Activated naive CD4-positive, alpha-beta T cell treated with anti-CD3 and anti-CD28 coated beads for 36 hours (primary cell): ENCODE measurements at places on chromosomes 7 and 10.

GRCh38 chr10:3869036-3869435, 84.0 kb upstream of the KLF6 start:
- no peak for DNase-seq

- no peak for DNase-seq
These were observed 84.8 kb downstream of the FOXL3 start for GRCh38 chr7:374706-375311.

- DNase-seq = peak; percentile 78
These were observed 104.0 kb downstream of the SLIT1 start for GRCh38 chr10:97081621-97082235.

DNA sequence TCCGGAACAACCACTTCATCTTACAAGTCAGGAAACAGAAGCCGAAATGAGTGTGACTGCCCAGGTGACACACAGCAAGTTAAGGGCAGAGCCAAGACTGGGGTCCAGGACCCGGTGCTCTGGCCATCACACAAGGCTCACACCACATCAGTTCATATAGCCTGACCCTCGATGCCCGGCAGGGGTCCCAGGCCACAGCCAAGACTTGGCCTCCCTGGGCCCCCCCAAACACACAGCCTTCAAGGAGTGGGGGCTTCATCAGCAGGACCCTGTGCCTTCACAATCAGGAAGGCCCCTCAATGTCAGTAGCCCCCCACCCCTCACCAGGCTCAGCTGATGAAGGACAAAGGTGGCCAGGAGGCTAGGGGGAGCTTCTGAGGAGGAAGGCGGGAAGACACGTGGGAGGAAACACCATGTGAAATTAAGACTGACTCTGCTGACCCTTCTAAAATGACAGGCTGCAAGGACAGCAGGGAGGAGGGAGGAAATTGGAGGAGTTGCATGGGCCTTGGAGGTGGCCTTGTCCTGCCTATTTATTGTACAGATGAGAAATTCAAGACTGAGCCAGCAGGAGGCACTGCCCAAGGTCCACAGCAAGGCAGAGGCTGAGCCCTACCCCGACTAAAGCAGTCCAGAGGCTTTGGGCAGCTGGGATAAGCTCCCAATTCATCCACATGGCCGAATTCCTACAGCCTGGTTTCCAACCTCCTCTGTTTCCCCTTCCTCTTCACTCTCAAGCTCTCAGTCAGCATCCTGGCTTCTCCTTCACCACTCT, 216.1 kb upstream of the ZMIZ1 start:
- peak; percentile 31 for DNase-seq

DNA sequence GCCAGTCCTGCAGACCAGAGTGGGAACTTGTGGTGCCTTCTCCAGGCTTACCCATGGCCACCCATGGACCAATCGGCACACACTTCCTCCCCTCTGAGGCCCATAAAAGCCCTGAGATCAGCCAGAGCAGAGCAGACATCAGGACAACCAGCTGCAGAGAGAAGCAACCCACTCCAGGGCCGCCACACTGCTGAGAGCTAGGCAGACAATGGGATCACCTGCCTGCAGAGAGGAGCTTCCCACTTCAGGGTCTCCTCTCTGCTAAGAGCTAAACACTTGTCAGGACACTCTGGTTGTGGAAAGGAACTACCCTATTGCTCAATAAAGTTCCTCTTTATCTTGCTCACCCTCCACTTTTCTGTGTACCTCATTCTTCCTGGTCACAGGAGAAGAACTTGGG, 34.0 kb downstream of the C7orf25 start:
- DNase-seq = no peak

GRCh38 chr7:133478591-133479135, 225.8 kb downstream of the EXOC4 start:
- DNase-seq = no peak

- no peak for DNase-seq
These were observed 460.1 kb downstream of the PLXDC2 start for GRCh38 chr10:20276127-20276979.

GRCh38 chr10:93495654-93496321, 624 bp upstream of the CEP55 start:
- peak; percentile 42 for DNase-seq

- no peak for DNase-seq
These were observed 3.2 kb downstream of the KNDC1 start for GRCh38 chr10:133162910-133163856.

DNA sequence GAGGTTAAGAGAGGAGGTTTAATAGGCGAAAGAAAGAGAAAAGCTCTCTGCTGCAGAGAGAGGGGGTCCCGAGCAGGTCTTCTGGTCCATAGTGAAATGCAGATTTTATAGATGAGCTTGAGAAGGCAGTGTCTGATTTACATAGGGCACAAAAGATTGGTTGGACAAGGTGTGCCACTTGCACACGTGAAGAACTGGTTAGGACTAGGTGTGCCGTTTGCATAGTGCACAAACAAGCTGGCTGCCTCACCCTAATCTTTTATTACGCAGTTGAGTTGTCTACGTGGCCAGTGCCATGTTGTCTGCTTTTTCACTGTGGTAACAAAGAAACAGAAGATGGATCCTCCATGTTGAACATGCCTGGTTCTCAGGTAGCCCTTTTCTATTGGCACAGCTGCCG, 82.6 kb downstream of the AMPH start:
- DNase-seq = no peak

DNA sequence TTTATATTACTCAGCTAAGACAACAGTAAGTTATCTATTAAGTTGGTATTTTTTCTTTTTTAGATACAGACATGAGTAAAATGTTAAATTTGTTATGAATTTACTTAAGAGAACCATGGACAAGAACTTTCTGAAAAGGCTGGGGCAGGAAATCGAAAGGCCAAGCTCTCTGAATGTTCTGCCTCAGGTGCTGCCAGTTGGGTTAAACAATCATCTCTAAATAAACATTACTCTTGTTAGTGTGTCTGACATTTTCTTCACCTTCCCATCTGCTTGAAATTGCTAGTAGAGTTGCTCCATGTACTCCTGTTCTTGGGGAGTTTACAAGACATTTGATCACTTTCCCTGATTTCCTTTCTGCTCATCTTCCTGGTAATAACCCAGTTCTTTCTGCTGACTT, 87.5 kb downstream of the ANKRD7 start:
- DNase-seq = no peak

DNA sequence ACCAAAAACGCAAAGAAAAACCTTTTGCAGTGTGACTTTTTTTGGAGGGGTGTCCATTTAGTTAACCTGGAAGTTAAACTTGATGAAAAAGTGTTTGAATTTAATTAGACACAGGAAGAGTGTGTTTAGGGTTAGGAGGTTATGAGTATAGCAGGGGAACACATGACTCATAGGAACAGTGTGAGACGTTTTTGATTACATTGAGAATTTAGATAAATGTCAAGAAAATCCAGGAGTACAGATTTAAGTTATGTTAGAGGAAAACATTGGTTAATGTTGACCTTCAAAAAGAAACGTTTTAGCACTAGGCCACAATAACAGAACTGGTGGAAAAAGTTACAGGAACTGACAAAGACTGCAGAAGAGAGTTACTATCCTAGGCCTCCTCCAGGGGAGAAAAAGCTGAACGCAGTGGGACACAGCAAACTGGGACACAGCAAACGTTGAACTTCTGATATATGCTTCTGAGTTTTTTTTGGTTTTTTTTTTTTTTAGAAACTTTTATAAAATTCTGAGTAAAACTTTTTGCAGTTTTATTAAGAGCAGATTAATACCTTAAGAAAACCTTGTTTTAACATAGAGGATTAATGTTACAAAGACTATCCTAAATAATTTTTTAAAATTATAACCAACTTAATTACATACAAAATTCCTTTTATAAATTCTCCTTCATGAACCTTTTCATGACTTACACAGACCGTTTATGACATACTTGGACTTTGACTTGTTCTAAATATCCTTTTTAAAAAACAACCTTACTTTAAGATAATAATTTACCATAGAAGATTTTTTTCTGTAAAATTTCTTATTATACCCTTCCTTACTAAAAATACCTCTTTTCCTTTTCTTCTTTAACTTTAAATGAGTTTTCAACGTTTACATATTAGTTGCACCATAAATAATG, 22.2 kb downstream of the LANCL2 start:
- no peak for DNase-seq

DNA sequence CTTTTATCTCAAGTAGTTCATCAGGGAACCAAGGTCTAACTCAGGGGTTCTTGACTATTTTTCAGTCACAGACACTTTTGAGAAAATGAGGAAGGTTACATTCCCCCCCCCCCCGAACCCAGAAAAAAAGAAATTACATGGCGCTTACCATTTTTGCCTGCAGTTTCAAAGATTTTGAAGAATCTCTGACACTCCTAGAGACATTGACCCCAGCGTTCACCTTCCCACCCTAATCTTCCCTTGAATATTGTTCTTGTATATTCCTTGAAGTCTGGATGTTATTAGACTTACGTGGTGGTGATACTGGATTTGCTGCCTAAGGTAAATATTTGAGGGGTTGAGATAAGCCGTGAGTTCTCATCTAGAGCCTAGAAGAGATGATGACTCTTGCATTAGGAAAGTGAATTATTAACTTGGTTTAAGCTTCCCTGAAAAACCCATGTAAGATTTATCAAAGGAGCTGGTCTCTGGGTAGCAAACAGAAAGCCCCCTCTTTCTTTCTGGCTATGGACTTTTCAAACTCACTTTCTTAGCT, 245.7 kb upstream of the FOXK1 start:
- DNase-seq = no peak

- no peak for DNase-seq
These were observed 1133.7 kb downstream of the GATA3 start for GRCh38 chr10:9188022-9188810.

- DNase-seq = no peak
These were observed 24.6 kb downstream of the TBXAS1 start for GRCh38 chr7:139853506-139854123.

- DNase-seq = no peak
These were observed 40.4 kb downstream of the CLEC2L start for GRCh38 chr7:139563856-139564255.

DNA sequence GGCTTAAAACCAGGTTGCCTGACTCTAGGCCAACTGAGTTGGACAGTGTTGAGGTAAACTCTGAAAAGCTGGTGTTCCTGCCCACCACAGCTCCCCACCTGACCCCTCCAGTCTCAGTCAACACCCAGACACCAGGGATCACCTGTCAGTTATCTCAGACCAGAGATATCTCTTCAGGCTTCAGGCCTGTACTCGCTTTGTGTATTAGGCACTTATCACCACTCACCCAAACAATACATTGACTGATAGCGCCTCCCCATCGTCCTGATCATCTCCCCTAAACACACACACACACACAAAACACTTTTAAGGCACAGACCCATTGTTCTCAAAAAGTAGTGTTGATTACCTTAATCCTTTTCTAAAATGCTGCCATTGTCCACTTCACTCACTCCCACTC, 111.5 kb downstream of the PLCE1 start:
- no peak for DNase-seq

- no peak for DNase-seq
These were observed 132.5 kb downstream of the NRP1 start for GRCh38 chr10:33201971-33202370.

DNA sequence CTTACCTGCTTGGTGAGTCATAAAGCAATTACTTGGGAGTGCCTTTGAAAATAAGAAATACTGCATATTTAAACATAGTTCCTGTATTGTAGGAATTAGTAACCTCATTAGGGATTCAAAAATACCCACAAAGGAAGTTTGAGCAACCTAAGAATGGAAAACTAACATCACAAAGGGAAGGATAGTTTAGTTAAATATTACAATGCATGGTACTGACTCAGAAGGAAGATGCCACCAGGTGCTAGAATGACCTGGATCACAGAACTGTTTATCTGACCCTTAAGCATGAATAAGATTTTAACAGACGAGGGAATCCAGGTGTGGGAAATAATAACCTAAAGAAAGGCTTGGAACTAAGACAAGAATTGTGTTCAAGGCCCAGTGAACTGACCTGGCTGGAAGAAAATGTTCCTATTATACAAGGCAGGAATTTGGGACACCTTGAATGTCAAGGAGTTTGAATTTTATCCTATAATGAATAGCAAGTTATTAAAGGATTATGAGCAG, 106.4 kb downstream of the GSAP start:
- DNase-seq = no peak

- no peak for DNase-seq
These were observed 805.1 kb downstream of the TNS3 start for GRCh38 chr7:46776790-46777189.

- no peak for DNase-seq
These were observed 117.1 kb upstream of the DIP2C start for GRCh38 chr10:806451-807162.

DNA sequence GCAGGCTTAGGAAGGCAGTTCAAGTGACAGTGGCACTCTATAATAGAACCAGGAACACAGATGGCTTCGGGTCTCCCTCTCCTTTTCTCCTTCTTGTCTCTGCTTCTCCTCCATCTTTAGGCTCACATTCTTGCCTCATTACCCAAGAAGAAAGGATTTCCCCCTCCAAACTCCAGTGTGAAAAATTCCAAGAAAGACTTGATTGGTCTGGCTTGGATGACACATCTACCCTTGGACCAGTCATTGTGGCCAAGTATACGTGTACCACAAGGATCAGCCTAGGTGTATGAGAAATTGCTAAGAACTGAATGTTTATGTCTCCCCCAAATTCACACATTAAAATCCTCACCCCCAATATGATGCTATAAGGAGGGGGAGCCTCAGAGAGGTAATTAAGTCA, 53.9 kb downstream of the PRTFDC1 start:
- DNase-seq = no peak

GRCh38 chr10:79353000-79353406, 5.7 kb downstream of the PPIF start:
- DNase-seq = no peak

DNA sequence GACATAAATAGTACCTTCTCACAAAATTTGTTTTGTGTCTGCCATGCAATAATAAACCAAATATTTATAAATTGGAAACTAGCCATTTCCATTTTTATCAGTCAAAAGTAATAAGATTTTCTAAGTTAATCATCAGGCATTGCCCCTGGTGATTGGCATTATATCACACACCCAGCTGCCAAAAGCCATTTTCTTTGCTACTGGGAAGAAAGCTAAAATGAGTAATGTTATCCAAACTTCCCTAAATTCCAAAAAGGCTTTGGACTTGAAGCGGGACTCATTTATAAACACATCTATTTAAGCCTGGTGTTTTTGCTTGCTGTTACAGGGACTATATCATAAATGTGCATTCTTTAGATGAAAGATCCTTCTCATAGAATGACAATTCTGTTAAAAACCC, 86.0 kb downstream of the AKR1D1 start:
- DNase-seq = no peak
